ENCODE measurements at places on chromosomes 3 and 15.

DNA sequence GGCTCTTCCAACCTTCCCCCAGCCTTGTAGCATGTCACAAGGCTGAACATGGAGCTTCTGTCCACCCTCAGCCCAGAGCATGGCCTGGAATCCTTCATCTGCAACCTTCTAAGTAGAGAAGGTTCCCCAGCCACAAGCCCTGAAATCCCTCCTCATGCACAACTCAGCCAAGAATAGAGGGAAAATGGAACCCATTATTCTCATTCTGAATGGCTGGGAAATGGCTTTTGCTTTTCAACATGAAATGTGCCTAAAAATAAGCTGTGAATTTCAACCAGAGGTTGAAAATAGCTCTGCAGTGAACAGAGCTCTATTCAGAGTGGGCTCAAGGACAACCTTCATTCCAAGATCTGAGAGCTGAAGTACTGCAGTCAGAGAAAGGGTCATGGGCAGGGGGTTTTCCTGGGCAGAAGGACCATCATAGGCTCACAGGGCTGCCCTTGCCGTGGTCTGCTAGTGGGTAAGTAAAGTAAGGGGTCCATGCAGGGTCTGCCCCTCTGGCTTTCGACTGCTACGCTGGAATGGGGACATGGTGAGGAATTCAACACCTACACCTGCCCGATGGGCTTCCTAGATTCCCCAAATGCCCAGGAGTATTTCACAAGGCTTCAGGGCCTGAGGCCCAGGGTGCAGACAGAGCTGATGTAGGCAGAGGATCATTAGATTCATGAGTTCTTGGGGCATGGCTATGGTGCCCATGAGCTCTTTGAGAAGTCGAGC, 35.9 kb downstream of the POC1A start:
- no peak for DNase-seq

GRCh38 chr15:58124585-58124984, 13.6 kb upstream of the AQP9 start:
- DNase-seq: no peak

DNA sequence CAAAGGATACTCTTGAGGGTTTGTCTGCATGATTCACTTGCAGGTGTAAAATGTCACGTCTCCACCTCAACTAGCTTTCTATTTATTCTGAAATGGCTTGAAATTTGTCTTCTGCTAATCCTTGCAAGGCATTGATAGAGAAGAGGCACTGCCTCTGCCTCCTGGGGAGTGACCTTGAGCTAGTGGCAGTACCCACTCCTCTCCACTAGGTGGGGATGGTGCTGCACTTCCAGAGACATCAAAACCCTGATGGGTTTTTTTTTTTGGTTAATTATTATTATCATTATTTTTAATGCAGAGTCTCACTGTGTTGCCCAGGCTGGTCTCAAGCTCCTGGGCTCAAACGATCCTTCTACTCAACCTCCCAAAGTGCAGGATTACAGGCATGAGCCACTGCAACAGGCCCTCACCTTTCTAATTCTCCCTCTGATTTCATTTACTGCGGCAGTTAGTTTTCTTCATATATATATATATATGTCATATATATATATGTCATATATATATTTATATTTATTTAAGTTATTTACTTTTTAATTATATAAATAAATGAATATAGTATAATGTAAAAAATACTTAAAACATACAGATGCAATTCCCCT, 117.6 kb upstream of the EIF1B start:
- DNase-seq: peak; percentile 52

- DNase-seq: no peak
Observed at GRCh38 chr3:46974421-46975171, 1.9 kb downstream of the CCDC12 start.

Measured in EL (cell line).